Stimulated activated CD4-positive, alpha-beta T cell treated with anti-CD3 and anti-CD28 coated beads, Interleukin-1b, Interleukin-23, amount 100 ng/mL, for 24 hours (primary cell): ENCODE measurements at places on chromosomes 7 and 10.

GRCh38 chr7:135980012-135980551 lies 2.9 kb upstream of the MTPN start:
- no peak for DNase-seq

DNA sequence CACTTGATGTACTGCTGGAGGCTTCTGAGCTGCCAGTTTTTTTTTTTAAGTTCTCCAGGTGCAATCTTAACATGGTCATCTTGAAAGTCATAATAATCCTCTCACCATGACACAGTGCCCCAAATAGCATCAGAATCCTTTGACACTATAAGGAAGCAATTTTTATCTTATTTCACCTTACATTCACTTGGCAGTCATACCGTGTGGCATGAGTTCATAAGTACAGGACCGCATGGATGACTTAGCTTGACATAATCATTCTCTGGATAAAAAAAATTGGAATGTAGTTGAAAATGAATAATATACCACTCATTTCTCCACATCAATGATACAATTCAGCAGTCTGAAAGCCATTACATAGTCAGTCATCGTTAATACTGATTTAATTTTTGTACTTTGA lies 25.6 kb upstream of the TMEM196 start:
- no peak for DNase-seq

- DNase-seq: no peak
Observed at GRCh38 chr10:125231813-125232475, 71.6 kb upstream of the CTBP2 start.

DNA sequence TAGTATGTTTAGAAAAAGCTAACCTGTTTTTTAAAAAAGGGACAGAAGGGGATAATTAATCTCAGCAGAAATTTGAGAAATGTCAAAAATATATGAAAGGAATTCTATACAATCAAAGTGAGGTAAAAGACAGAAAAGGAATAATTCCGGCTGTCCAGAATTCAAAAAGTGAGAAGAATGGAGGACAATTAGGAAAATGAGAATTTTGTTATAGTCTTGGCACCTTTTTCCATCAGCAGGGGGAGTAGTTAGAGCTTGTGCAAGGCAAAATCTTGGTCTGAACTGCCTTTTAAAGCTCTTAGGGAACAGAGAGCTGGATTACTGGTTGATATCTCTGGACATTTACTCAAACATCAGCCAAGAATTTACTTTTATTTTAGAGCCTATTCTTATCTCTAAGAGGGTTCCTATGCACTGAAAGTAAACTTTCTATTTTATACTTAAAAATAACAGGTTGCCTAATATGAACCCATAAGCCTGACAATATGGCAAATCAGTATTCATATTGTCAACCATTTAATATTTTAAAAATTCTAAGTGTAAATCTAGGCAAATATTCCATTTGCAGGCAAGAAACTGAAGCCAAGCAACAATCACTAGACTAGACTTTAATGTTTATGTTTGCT lies 185.6 kb downstream of the ANK3 start:
- no peak for DNase-seq

GRCh38 chr10:82211346-82211745 lies 336.4 kb downstream of the NRG3 start:
- DNase-seq: no peak

DNA sequence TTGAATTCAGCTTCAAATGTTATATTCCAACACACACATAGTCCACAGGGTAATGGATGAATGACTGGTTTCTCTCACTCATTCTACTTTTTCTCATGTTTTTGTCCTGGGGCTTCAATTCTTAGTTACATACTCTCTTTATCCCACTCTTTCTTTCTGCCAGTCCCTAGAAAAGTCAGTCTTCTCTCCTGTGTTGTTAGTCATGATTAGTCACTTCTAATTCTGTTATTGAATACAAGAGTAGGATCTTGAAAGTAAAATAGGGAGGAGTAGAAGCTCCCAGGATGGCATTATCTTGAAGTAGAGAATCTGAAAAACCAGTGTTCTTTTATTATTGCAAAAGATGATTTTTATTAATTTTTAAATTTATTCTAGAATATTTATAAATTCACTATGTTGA lies 45.5 kb upstream of the CALCR start:
- no peak for DNase-seq

DNA sequence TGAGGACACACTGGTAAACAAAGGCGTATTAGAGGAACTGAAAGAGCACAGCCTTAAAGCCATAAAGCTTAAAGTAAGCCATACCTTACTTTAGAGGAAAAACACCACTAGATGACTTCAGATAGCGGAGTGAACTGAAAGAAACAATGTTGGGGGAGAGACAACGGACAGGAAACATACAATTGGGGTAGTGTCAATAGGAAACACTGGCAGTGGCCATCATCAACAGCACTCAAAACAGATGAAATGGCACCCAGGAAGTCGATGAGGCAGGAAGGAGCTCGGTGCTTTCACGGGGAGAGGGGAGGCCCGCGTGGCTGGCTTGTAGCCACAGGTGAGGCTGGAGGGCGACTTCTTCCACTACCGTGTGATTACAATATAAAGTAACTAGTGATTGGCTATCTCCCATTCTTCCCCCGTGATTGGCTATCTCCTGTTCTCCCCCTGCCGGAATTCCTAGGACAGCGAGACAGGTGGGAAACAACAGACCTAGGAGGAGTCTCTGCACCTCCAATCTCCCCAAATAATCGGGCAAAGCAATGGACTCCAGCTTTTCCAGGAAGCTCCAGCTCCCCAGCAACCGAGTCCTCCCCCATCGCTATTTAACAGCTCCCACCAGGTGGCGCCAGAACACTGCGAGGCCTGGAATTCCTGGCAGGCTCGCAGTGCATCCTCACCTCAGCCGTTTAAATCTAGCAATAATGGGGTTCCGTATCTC lies 2.4 kb upstream of the TAS2R38 start:
- DNase-seq: peak; percentile 53

DNA sequence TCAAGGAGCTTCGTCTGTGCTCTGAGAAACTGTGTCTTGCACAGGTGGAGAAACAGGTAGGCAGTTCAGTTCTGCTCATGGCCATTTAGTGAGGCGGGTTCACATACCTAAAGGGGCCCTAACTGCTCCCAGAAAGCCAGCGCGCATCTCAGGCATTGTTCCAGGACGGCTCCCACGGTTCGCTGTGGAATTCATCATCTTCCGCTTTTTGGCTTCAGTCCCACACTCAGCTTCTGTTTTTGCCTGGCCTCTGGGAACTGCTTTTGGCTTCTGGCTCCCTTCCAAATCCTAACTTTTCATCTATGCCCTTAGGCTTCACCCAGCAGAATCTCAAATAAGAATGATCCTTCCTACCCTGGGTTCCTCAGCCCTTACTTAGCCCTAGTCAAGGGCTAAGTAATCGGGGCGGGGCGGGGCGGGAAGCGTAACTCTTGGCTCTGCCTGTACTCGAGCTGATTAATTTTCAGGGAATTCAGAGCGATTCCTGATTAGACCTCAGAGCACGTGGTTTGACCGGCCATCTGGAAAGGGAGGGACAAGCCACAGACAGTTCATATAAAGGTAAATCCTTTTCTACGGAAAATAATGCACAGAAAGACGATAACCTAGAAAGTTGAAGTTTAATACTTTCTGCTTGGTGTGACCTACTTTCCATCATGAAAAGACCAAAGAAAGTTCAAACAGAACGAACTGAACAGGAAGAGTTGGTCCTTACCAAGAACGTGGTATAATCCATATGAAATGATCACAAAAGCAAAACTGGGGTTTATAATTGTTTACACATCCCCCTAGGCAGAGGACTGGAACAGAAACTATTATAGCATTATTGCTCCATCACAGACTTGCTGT lies 105.7 kb downstream of the ST8SIA6 start:
- DNase-seq: no peak

DNA sequence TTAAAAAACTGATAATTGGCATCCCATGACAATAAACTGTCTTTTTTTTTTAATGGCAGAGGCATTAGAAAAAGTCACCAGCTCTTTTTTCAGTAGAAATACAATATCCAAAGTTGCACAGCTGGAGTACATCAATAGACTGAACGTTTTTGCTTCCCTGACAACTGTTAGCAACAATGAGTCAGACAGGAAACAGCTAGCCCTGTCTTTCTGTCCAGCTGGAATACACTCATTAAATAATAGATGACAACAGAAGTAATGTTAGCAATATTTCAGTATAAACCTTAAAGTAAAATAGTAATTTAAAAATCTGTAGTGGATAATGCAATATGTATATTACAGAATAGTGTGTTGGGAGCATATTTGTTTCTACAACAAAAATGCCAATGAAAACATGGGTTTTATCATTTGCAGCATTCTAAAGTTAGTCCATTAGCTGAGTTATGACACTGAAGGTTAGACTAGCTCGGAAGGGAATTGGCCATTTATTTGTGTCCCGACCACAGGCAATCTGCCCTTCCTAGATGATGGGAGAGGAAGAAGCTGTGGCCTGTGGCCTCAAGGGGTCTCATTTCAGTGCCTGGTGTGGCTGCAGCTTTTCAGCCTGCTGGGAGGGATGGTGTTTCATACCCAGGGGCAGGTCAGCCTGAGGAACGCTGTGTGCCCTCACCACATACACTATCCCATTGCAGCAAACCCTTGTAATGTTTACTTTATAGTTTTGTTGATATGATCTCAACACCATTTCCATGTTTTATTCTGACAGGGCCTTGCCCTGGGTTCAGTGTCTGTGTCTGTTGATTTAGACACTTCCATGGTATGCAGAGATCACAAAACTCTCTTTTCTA lies 173.3 kb downstream of the SLC16A9 start:
- DNase-seq: no peak

DNA sequence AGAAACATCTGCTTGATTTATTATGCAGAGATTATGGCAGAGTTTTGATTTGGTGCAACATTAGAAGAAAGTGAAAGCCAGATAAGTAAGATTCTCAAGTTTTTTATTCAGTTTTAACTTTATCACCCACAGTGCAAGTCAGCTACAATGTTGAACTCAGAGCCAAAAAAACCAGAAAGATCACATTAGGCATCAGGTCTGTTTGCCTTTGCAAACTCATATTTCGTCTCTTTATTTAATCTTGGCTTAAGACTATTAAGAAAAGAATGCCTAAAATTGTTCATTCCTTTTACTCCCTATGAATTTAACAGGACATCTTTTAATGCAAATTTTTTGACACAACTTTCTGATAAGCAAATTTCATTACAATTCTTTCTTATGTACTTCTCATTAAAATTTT lies 76.0 kb upstream of the TMEM26 start:
- DNase-seq: no peak

- no peak for DNase-seq
Observed at GRCh38 chr7:90402785-90403173, 482 bp upstream of the CLDN12 start.

- peak; percentile 58 for DNase-seq
Observed at GRCh38 chr10:15088428-15089261, at the start of gene ACBD7. ACBD7 (minus strand) TSS chr10:15088776; CDS start chr10:15088728, 48 bp downstream.

- no peak for DNase-seq
Observed at GRCh38 chr10:11893749-11894278, 70.7 kb downstream of the PROSER2 start.

GRCh38 chr10:112340601-112341000 lies 33.3 kb upstream of the ACSL5 start:
- no peak for DNase-seq

- DNase-seq: no peak
Observed at GRCh38 chr10:24695452-24695851, 28.2 kb downstream of the ARHGAP21 start.

GRCh38 chr10:132867801-132868644 lies 74.3 kb downstream of the CFAP46 start:
- DNase-seq: no peak

DNA sequence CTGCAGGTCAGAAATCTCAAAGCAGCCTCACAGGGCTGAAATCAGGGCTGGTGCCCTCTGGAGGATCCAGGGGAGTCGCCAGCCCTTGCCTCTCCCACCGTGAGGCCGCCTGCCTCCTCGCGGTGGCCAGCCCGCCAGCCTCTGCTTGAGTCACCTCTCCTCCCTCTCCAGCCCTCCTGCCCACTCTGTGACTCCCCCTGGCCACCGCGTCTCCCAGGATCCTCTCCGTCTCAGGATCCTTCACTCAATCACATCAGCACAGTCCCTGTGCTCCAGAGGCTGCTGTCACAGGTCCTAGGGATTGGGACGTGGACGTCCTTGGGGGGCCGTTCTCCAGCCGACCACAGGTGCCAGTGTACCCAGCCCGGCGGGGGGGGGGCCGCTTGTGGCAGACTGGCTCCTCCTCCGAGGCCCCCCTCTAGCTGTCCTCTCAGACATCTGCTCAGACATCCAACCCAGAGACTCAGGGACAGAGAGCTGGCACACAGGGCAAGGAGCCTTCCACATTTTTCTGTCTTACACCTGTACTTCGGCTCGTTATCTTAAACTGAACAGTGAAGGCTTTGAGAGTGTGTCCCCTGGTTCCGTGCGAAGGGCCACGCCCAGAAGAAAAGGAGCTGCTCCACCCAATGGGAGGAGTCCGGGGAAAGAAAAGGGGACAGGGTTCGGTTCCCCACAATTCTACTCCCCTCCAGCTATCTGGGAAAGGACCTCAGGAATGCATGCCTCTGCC lies 9.4 kb upstream of the PPP2R2D start:
- no peak for DNase-seq

GRCh38 chr10:11636697-11637303 lies 25.4 kb upstream of the USP6NL start:
- DNase-seq: no peak

GRCh38 chr10:59397961-59398360 lies 35.6 kb upstream of the FAM13C start:
- no peak for DNase-seq

GRCh38 chr7:81393018-81393417 lies 376.8 kb downstream of the HGF start:
- no peak for DNase-seq

DNA sequence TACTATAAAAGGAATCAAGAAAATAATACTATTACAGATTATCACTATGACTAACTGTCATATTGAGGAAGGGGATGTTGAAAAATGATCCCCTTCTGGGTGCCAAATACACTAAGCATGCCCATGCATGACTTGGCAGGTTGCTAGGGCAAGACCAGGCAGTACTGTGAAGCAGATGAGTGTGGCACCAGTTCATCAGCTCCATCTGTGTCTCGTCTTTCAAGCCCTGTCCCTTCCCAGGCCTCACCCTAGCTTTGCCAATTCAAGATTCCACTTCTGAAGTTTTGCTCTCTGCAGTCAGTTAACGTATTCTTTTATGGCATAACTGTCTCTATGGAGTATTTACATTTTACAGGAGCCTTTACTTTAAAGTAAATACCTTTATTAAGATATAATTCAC lies 135.6 kb upstream of the HPS1 start:
- no peak for DNase-seq

DNA sequence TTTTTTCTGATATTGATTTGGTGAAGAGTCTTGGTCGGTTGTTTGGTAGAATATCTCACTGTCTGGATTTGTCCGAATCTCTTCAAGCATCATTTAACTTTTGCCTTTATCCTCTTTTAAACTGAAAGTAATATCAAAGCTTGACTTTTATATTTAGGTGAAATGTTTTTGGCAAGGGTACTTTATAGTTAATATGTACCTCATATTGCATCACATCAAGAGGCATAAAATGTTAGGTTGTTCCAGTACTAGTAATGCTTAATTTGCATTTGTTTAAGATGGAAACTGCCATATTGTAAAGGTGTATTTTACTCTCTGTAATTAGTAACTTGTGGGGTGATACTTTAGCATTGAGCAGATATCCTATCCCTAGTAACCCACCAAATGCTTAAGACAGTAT lies 17.1 kb upstream of the DDX21 start:
- DNase-seq: no peak

GRCh38 chr10:132735341-132735775 lies 50.6 kb downstream of the NKX6-2 start:
- DNase-seq: no peak
